ENCODE measurements at places on chromosomes 2 and 18. TPM values are rescaled to one million over a fixed set of nuclear protein-coding genes. Genes with fewer than 3 reads are reported as not detected.

RNF103 gene
- 59.7 TPM for total RNA-seq

GRCh38 chr2:67782443-67782842 is 280.4 kb downstream of the C1D start:
- peak overlapping the region; percentile 69 for H3K27ac ChIP-seq
- H3K4me1 ChIP-seq = peaks cover 7% of the 10 kb centered on the region
- no peaks in the 10 kb centered on the region for H3K36me3 ChIP-seq
- H3K4me3 ChIP-seq = no peak overlapping the region

GRCh38 chr18:4267641-4268040 is 187.5 kb downstream of the DLGAP1 start:
- no peak overlapping the region for H3K27ac ChIP-seq
- no peaks in the 10 kb centered on the region for H3K27me3 ChIP-seq
- H3K36me3 ChIP-seq = no peaks in the 10 kb centered on the region
- DNase-seq = no peak
- no peak overlapping the region for H3K4me3 ChIP-seq

DNA sequence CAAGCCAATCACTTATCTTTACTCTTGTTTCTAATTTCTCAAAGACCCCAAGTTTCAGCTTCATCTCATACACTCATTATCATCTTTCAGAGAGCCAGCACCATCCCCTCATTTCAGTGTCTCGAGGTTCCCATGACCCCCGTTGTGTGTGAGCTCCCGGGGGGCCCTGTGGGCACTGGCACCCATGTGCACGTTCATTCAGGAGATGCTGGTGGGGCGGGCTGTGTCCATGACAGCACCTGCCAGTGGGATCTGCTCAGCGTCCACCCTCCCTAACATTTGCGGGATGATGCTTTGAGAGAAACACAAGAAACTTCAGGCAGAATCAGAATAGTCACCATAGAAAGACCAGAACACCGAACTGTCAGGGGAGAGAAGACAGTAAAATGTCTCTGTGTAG is 120.5 kb downstream of the MBP start:
- H3K27ac ChIP-seq = no peak overlapping the region
- H3K4me1 ChIP-seq = peaks cover 7% of the 10 kb centered on the region
- H3K4me3 ChIP-seq = no peak overlapping the region
- no peaks in the 10 kb centered on the region for H3K27me3 ChIP-seq

- no peak for DNase-seq
- H3K27me3 ChIP-seq = no peaks in the 10 kb centered on the region
- no peaks in the 10 kb centered on the region for H3K4me1 ChIP-seq
- H3K4me3 ChIP-seq = no peak overlapping the region
- H3K27ac ChIP-seq = no peak overlapping the region
- no peaks in the 10 kb centered on the region for H3K36me3 ChIP-seq
Measured at GRCh38 chr2:100747551-100747950, 72.4 kb upstream of the NPAS2 start.

PTGR3 gene
- total RNA-seq = 27.9 TPM

DNA sequence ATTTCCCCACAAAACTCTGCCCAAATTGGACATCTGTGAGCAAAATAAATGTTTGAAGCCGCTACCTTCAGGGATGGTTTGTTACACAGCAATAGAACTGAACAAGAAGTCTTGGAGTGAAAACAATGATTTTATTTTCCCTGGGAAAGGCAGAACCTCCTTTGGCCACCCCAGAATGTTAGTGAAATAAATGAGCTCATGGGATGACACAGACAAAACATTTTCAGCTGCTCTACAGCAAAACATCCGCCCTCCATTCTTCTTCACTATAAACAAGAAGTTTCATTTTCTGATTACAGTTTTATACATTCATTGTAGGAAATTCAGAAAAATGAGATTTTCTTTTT is 4.3 kb upstream of the EFHD1 start:
- no peaks in the 10 kb centered on the region for H3K36me3 ChIP-seq
- H3K4me1 ChIP-seq = peaks cover 8% of the 10 kb centered on the region
- no peak for DNase-seq
- no peak overlapping the region for H3K27ac ChIP-seq

GRCh38 chr2:215631696-215632095 is 195.8 kb upstream of the FN1 start:
- no peak overlapping the region for H3K4me3 ChIP-seq
- H3K36me3 ChIP-seq = no peaks in the 10 kb centered on the region
- no peaks in the 10 kb centered on the region for H3K27me3 ChIP-seq
- H3K27ac ChIP-seq = no peak overlapping the region
- H3K4me1 ChIP-seq = no peaks in the 10 kb centered on the region

ABCG8 gene
- 0.24 TPM for total RNA-seq

DNA sequence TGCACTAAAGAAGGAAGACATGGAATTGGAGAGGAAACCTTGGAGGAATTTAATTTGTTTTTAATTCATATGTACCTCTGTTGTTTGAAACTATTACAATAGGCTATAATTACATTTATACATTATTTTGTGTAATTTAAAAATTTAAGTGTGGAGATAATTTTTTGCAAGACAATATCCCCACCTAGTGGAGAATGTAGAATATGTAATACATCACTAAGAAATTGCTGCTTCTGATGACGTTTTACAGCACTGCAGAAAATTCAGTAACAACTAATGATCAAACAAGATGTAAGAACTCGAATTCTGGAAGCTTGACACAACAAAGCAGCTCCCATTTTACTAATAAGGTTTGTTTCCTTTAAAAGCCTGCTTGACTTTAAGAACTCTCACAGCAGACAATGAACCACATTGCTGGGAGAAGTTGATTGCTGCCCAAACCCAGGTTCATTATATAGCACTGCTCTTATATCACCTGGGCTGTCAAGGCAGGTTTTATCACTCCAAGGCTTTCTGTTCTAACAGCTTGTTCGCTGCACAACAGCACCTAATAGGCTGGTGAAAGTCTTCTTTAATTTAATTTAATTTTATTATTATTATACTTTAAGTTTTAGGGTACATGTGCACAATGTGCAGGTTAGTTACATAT is 53.4 kb downstream of the THADA start:
- DNase-seq = no peak
- no peaks in the 10 kb centered on the region for H3K36me3 ChIP-seq
- H3K4me1 ChIP-seq = no peaks in the 10 kb centered on the region
- H3K4me3 ChIP-seq = no peak overlapping the region

GRCh38 chr18:470661-471501 is 29.6 kb downstream of the COLEC12 start:
- no peaks in the 10 kb centered on the region for H3K27me3 ChIP-seq
- no peak overlapping the region for H3K27ac ChIP-seq
- H3K36me3 ChIP-seq = no peaks in the 10 kb centered on the region
- H3K4me3 ChIP-seq = no peak overlapping the region
- DNase-seq = no peak

LIMS3 gene
- total RNA-seq = 33.0 TPM

GRCh38 chr2:233082931-233083755 is 23.0 kb downstream of the INPP5D start:
- peak; percentile 6 for DNase-seq
- no peaks in the 10 kb centered on the region for H3K4me1 ChIP-seq
- H3K27ac ChIP-seq = no peak overlapping the region
- no peak overlapping the region for H3K4me3 ChIP-seq

- no peaks in the 10 kb centered on the region for H3K27me3 ChIP-seq
- H3K27ac ChIP-seq = no peak overlapping the region
- H3K36me3 ChIP-seq = no peaks in the 10 kb centered on the region
- no peak overlapping the region for H3K4me3 ChIP-seq
- no peak for DNase-seq
- H3K4me1 ChIP-seq = no peaks in the 10 kb centered on the region
Measured at GRCh38 chr18:45439851-45440645, 175.2 kb upstream of the SLC14A2 start.

ZBTB7C gene
- 42.4 TPM for total RNA-seq

- H3K4me3 ChIP-seq = peak overlapping the region; percentile 51
- no peaks in the 10 kb centered on the region for H3K4me1 ChIP-seq
- no peaks in the 10 kb centered on the region for H3K36me3 ChIP-seq
- H3K27me3 ChIP-seq = no peaks in the 10 kb centered on the region
- peak; percentile 87 for DNase-seq
Measured at GRCh38 chr2:176118601-176119339, 2.2 kb downstream of the HOXD10 start.

GRCh38 chr2:2853346-2853745 is 522.3 kb upstream of the MYT1L start:
- no peaks in the 10 kb centered on the region for H3K27me3 ChIP-seq
- DNase-seq = peak; percentile 42
- H3K4me3 ChIP-seq = no peak overlapping the region
- H3K4me1 ChIP-seq = no peaks in the 10 kb centered on the region
- no peak overlapping the region for H3K27ac ChIP-seq

DNA sequence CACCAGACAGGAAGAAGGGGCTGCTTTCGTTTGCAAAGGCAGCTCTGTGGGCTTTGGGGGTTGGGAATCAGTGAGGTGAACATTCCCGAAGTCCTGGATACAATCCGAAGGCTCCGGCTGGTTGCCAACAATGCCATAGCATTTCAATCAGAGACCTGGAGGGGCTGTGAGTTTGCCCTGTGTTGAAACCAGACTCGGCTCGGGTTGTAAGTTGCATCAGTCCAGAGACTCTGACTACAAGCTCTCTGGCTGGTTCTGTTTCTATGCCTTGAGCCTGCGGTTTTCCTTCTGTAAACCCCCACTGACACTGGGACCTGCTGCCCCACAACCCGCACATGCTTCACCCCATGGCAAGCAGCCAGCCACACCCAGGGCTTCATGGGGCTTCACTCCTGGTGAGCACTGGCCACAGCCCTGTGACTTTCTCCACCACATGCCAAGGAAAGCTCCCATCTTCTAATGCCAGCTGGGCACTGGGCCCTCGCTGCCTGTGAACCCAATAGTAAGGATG is 85.7 kb upstream of the ODC1 start:
- H3K4me1 ChIP-seq = no peaks in the 10 kb centered on the region
- no peak overlapping the region for H3K27ac ChIP-seq

DNA sequence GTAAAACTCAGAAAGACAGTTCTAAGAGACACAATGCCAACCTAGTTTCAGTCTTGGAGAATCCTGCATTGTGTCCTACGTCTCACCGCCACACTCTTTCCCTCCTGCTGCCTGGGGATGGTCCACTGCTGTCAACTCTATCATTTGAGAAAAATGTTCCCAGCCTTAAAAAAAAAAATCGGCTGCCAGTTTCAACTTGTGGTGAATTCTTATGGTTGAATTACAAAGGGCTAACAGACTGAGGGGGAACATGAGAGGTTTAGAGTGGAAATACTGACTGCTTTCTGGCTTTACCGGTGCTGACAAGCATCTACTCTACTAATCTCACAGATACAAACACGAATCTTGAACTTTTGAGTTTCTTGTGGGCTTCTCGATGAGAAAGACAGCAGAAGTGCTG is 74.0 kb downstream of the NAB1 start:
- no peaks in the 10 kb centered on the region for H3K27me3 ChIP-seq
- no peak overlapping the region for H3K27ac ChIP-seq
- H3K4me1 ChIP-seq = no peaks in the 10 kb centered on the region
- H3K36me3 ChIP-seq = no peaks in the 10 kb centered on the region
- DNase-seq = no peak
- H3K4me3 ChIP-seq = no peak overlapping the region

GRCh38 chr18:8793445-8794155 is 88.2 kb downstream of the MTCL1 start:
- peaks cover 36% of the 10 kb centered on the region for H3K4me1 ChIP-seq
- no peak for DNase-seq
- no peaks in the 10 kb centered on the region for H3K36me3 ChIP-seq
- no peaks in the 10 kb centered on the region for H3K27me3 ChIP-seq
- H3K27ac ChIP-seq = no peak overlapping the region

DNA sequence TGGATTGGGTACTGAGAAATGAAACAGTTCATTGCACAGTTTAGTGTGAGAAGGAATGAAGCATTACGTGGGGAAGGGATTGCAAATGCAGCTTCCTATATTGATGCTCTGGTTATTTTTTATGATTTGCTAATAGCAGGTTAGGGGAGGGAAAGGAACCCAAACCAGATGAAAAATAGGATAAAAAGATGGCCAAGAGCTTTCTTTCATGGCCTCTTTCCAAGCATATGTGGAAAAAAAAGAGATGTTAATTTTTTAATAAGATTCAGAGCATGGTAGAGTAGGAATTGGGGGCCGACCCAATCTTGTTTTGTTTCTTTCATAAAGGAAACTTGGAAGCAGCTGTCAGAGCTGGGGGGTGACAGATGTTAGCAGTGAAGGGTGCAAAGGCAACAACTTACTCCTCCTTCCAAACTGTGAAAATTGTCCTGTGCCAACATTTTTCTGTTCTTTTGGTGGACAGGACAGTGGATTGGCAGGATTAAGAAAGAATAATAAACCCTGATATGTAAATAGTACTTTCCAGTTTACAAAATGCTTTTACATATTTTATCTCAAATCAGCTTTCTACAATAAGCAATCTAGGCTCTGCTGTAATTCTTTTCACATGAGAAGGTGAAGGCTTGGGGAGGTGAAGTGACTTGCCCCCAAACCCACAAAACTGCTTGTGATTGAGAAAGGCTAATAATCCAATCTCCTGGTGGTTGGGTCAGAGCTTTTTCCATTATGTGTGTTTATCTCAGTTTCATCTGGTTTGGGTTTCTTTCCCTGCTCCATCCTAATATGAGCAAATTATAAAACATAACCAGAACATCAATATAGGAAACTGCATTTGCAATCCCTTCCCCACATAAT is 270.1 kb downstream of the ETAA1 start:
- DNase-seq = no peak
- H3K4me1 ChIP-seq = no peaks in the 10 kb centered on the region
- H3K36me3 ChIP-seq = no peaks in the 10 kb centered on the region
- no peak overlapping the region for H3K4me3 ChIP-seq
- no peak overlapping the region for H3K27ac ChIP-seq

GRCh38 chr2:157931542-157931941 is 55.4 kb upstream of the ACVR1 start:
- no peak for DNase-seq
- H3K27me3 ChIP-seq = no peaks in the 10 kb centered on the region
- no peaks in the 10 kb centered on the region for H3K36me3 ChIP-seq
- H3K4me1 ChIP-seq = no peaks in the 10 kb centered on the region
- H3K27ac ChIP-seq = no peak overlapping the region

ZAP70 gene
- 5.5 TPM for total RNA-seq

COL3A1 gene
- 39.7 TPM for total RNA-seq

NEU2 gene
- not detected for total RNA-seq

DNA sequence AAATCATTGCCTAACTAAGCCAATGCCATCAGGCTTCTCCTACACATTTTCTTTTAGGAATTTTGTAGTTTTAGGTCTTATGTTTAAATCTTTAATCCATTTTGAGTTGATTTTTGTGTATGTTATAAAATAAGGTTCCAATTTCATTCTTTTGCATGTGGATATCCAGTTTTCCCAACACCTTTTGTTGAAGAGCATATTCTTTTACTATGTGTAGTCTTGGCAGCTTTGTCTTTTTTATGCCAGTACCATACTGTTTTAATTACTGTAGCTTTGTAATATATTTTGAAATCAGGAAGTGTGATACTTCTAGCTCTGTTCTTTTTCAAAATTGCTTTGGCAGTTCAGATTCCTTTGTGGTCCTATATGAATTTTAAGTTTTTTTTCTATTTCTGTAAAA is 11.0 kb downstream of the FASTKD2 start:
- no peaks in the 10 kb centered on the region for H3K4me1 ChIP-seq
- H3K36me3 ChIP-seq = no peaks in the 10 kb centered on the region
- DNase-seq = no peak
- H3K4me3 ChIP-seq = no peak overlapping the region

Data from testis (tissue), 5 donors.